ENCODE measurements at places on chromosomes 7 and 10. TPM values are rescaled to one million over a fixed set of nuclear protein-coding genes. Genes with fewer than 3 reads are reported as not detected.

PILRA gene
- 0.68 TPM for total RNA-seq

ZPBP gene
- total RNA-seq: 0.37 TPM

NUPR2 gene
- total RNA-seq: not detected

AKR1E2 gene
- total RNA-seq: 5.1 TPM
